M059J (cell line): ENCODE measurements at places on chromosomes 12 and 14. TPM values are rescaled to one million over a fixed set of nuclear protein-coding genes. Genes with fewer than 3 reads are reported as not detected.
A peak's percentile ranks its signal among the peaks of the same experiment; 100 is the strongest.

DNA sequence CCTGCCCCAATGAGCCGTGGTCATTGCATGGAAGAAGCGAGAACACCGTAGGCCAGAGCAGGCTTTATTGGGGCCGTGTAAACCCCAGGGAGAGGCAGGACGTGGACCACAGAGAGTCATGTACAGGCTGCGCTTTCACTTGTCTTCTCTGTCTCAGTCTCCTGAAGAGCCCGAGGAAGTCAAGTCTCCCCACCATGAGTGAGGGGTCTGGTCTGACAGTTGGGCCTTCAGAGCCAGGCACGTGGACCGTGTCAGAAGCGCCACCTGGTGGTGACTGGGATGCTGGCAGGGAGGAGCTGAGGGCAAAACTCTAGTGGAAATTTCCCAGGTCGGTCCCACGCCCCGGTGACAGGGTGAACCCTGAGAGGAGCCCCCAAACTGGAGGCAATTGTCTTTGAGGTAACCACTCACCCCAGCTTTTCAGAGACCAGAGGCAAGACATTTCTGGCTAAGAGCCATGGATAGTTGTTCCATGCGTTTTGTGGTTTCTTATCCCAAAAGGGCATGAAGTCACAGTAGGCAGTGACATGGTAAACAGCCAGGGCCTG lies 17.4 kb downstream of the RPS6KL1 start:
- peak; percentile 40 for DNase-seq

DNA sequence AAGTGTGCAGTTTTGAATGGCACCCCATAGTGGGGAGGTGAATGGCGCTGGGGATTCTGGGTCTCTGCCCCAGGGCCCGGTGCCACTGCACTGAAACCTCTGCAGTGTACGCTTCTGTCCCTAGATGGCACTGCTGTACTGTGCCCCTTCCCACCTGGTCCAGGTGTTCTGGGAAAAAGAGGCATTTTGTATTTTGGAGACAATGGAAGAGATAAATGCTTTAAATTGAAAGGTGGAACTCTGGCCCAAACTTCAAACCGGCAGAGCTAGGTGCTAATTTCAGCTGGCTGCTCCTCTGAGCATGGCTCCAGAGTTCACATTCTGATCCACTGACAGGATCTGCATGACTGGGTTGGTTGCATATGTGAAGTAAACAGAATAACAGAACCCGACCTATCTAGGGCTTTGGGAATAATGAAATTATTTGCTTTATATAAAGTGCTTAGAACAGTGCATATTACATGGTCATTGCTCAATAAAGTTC lies 52.2 kb downstream of the KRT80 start:
- DNase-seq, result peak; percentile 39

GRCh38 chr14:24887623-24888304 lies 162.2 kb downstream of the STXBP6 start:
- DNase-seq, result peak; percentile 11

EAPP gene
- 50.0 and 60.9 TPM in 2 replicates for total RNA-seq

CEP290 gene
- 8.8 and 26.8 TPM in 2 replicates for total RNA-seq

ZDHHC22 gene
- total RNA-seq, result 0.02 TPM in 1 of 2 replicates, not detected in the other

GRCh38 chr12:32834122-32834521 lies 62.5 kb downstream of the PKP2 start:
- no peak for DNase-seq

TSPAN11 gene
- 0.39 and 0.44 TPM in 2 replicates for total RNA-seq
